ENCODE measurements at places on chromosomes 7 and 10.
A peak's percentile ranks its signal among the peaks of the same experiment; 100 is the strongest.

DNA sequence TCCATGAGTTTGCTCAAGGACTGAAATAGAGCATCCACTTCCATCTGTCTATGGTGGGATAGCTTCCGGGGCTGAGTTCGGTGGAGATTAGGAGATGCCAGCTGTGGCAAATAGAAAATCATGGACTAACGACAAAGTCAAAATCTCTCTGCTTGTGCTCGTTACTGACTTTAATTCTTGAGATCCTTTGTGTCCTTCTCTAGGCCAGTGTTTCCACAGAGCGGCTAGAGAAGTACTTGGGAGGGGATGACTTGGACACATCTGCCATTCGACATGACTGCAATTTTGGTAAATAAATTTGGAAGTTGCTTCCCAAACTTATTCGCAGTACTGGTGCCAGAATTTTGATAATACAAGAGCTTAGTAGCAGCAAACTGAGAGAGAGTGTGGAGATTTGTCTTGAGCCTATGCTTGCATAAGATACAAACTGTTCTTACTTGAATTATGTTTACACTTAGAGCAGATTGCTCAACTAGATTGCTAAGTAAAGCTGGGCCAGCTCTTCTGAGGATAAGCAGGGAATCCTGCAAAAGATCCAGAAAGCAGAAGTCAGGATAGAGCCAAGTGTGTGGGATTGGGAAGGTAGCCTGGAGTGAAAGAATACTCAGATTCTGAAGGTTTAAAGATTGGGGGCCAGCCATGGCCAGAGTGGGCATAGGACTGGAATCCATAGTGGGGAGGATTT is 27.6 kb downstream of the ABCC2 start:
- DNase-seq = peak; percentile 33

DNA sequence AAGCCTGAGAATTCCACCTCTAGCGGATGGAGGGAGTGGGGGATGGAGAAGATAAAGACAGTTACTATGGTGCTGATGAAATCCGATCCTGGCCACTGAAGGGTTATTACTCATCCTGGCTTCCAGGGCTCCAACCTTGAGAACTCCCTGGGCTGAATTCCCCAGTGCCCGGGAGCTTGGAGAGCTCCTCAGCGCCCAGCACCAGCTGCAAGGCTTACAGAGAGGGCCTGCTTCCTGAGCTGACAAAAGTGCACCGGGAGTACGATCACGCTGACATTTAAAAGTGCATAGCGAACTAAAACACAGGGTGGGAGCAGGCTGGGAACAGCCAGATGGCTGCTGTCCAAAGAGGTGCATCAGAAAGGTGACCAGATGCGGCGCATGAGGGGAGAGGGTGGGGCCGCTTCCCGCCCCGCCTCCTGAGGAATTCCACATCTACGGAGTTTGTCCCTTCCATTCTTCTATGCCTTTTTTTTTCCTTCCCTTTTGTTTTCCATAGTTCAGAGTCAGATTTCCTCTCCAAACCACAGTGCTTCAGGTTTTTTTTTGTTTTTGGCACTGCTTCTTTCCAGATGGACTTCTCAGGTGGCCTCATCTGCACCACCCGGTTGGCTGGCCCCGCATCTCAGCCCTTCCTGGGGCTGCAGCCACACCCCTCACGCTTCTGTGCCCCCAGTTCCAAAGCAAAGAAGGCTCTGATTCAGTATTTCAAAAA is 62.4 kb upstream of the MKRN1 start:
- peak; percentile 87 for DNase-seq

GRCh38 chr10:76540331-76540730 is 1097.3 kb downstream of the KCNMA1 start:
- DNase-seq = no peak

DNA sequence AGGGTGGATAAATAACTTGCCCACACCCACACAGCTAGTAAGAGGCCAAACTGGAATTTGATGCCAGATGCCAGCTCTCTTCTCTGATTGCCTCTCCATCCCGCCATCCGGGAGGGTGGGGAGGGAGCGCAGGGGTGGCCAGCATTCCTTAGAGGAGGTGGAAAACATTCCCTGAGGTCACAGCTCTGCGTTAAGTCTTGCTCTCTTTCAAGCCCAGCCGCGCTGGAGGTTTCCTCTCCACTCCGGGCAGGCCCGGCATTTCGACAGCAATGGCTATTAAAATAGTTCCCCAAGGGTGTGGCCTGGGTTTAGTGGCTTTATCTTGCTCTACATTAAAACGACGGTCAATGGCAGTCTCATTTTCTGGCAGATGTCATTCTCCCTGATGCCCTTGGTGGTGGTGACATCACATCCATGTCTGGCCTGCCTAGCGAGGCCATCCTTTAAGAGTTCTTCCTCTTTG is 16.1 kb upstream of the C10orf71 start:
- DNase-seq = no peak

GRCh38 chr10:110615057-110615747 is 28.9 kb upstream of the RBM20 start:
- no peak for DNase-seq

DNA sequence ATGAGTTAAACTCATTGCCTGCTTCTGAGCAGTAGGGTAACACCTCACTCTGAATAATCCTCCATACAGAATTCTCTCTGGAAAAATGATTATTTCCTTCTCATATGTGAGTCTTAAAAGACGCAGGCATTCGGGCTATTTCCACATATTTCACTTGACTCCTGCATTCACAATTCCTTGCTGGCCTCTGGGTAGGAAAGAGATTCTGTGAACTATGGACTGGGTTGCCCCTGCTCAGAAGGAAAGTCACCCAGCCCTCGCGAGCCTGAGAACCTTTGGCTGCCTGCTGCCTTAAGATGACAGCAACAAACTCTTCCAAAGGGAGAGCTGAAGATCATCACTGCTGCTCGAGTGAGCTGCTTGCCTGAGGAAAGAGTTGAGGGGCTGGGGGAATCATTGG is 216.8 kb downstream of the BAMBI start:
- DNase-seq = no peak

DNA sequence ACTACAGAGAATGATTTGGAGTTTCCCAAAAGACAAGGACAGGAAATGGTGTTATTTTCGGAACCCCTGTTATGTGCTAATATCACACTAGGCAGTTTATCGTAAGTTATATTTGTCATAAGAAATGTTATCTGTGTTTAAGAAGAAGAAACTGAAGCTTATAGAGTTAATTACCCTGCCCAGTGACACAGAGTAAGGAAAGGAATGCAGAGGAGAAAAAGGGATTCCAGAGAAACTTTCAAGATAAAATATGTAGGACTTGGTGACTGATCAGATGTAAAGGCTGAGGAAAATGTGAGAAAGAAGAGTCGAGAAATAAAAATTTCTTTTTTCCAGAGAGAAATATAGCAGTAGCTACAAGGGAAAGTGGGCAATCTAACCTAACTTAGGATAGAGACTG is 63.5 kb upstream of the ZNF746 start:
- peak; percentile 45 for DNase-seq

DNA sequence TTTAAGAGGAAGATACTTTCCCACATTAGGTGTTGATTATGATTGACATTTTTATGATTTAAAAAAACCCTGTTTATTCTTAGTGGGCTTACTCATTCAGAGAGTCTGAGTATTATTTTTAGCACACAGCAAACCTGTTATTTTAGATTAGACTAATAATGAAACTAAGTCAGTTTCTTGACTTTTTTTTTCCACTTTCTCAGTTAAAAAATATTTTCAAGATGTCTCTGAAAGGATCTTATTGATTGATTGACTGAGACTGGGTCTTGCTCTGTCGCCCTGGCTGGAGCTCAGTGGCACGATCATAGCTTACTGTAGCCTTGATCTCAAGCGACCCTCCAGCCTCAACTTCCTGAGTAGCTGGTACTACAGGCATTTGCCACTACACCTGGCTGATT is 20.4 kb upstream of the INPP5F start:
- no peak for DNase-seq

GRCh38 chr7:112411186-112411795 is 39.0 kb upstream of the IFRD1 start:
- peak; percentile 51 for DNase-seq

GRCh38 chr7:137642031-137642430 is 204.7 kb downstream of the DGKI start:
- DNase-seq = no peak

DNA sequence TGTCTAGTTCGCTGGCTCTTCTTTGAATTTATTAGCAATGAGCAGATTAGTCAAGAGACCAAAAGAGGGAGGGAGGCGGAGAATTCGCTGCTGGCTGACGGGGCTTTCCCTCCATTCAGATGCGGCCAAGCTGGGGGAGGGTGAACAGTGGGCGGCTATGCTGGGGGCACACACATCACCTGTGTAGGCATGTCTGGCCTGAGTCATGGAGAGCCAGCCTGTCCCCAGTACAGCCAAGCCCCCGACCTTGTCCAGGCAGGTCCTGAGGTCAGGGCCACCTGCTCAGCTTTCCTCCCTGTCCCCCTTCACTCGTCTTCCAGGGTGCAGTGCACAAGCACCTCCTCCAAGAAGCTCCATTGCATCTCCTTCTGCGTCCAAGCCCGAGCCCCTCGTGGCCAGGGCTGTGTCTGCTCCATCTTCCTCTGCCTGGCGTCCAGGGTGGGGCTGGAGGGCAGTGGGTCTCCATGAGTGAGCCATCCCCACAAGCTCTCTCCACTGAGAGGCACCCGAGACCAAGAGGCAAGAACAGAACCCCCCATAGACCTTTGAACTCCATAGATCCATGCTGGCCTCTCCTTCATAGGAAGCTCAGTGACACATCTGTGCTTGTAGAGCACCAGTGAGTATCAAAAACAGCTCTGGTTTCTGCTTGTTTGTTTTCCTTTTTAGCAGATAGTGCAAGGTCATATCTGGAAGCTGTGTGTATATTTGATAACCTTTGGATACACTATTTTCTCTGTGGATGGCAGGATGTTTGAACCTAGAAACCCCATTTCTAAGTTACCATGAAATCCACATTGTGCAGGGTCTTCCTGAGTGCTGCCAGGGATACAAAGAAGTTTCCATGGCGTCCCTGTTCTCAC is 1.9 kb upstream of the DEPP1 start:
- DNase-seq = no peak

DNA sequence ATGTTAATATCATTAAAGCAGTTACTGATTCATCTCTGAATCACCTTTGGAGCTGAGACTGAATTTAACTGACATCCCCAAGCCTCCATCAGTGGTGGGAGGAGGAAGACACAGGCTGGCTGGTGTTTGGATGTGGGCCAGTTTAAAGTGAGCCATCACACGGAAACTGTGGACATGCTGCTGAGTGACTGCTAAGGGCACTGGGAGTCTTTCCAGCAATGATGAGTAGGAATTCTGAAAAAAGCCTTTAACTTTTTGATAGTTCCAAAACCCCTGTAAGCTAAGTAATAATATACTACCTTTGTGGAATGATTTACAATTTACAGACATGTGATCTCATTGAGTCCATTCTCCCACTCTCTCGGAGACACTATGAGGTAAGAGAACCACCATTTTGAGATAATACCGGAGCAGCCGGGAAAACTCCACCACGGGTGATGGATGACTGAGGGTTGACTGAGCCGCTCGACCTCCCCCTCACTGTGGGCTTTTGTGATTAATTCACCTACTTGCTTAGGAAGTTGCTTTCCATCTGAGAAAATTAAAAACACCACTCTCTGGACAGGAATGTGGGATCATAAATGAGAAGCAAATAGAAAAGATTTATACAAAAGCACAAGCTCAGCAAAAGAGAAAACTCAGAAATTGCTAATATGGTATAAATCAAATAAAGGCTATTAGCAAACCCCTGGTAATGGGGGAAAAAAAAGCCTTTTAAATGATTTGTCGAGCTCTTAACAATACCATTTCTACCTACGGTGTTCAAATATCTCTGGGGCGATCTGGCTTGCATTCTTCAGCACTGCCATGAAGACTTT is 194.8 kb downstream of the FANK1 start:
- DNase-seq = peak; percentile 90

DNA sequence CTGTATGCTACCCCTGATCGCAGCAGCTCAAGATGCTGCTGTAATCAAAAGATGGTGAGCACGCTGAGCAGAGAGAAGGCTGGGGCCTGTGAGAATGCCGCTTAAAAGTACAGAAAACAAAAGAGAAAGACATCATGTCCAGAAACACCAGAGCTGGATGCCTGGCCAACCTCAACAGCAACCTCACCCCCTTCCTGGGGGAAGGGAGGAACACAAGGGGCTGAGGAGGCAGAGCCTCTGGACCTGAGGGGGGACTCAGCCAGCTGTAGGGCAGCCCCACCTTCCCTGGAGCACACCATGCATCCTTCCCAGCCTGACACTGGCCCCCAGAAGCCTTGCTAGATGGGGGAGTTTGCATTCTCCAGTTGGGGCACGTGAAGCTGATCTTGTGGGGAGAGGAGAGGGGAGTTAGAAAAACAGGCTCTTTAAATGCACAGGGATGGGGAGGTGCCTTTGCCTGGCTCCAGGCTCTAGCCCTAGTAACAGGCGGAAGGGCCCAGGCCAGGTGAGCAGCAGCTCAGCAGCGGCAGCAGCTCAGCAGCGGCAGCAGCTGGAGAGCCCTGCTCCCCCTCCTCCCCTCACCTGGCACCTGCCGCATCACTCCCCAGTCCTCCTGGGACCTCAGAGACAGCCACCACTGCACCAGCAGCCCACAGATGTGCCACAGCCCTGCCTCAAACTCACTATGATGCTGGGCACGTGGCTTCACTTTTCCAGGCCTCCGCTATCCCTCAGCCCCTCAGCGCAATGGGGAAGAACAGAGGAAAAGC is 156.3 kb downstream of the NEURL1 start:
- DNase-seq = no peak

- no peak for DNase-seq
Observed at GRCh38 chr10:128855618-128856428, 611.2 kb upstream of the MGMT start.

- no peak for DNase-seq
Observed at GRCh38 chr10:11411926-11412545, 199.4 kb downstream of the USP6NL start.

- DNase-seq = no peak
Observed at GRCh38 chr10:108598831-108599230, 1324.5 kb downstream of the XPNPEP1 start.

- peak; percentile 58 for DNase-seq
Observed at GRCh38 chr10:4512671-4513240, 313.3 kb upstream of the AKR1E2 start.

DNA sequence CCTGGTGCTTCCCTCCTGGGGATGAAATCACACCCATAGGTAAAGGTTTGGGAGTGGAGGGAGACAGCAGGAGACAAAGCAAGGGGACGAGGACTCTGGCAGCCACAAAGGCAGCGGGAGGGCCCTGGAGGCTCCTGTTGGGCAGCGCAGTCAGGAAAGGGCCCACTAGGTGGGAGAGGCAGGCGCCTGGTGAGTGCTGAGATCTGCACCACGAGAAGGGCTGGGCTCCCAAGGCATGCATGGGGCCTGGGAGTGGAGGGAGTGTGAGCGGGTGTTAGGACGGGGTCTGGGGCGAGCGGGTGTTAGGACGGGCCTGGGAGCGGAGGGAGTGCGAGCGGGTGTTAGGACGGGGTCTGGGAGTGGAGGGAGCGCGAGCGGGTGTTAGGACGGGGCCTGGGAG is 13.0 kb downstream of the GET4 start:
- DNase-seq = no peak

GRCh38 chr7:37982423-37982822 is 62.0 kb downstream of the EPDR1 start:
- DNase-seq = no peak
